NCI-H2081 (cell line): ENCODE measurements at places on chromosomes 3 and 15.

DNA sequence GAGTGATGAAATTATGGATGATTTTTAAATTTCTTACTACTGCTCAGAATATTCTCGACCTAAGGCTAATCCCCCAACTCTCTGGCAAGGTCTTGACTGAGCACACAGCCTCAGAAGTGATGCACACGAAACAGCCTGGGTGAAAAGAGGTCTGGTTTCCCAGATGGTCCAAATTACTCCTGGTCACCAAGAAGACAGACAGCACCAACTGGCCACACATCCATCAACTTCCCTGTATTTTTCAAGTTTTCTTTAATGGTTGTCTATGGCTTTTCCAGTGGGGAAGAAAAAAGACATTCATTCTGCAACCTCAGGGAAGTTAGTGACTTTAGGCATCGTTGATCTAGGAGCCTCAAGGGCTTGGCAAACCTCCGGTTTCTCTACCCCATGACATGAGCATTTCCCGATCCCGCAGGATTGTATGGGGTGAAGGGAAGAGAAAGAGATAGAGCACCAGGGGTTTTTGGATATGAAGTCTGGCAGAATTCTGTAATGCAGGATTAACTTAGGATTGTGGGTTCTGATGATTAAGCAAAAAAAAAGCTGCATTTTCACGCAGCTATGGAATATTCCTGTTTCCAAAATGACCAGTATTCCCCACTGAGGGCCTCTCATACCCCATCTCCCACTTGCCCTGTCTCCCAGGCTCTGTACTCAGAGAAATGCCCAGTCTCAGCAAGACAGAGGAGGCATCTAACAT is 62.2 kb downstream of the UMPS start:
- DNase-seq = no peak

- peak; percentile 41 for DNase-seq
Observed at GRCh38 chr3:172751175-172751704, 714 bp downstream of the ECT2 start.

GRCh38 chr15:66789029-66790025 is 87.3 kb downstream of the SMAD6 start:
- no peak for DNase-seq

DNA sequence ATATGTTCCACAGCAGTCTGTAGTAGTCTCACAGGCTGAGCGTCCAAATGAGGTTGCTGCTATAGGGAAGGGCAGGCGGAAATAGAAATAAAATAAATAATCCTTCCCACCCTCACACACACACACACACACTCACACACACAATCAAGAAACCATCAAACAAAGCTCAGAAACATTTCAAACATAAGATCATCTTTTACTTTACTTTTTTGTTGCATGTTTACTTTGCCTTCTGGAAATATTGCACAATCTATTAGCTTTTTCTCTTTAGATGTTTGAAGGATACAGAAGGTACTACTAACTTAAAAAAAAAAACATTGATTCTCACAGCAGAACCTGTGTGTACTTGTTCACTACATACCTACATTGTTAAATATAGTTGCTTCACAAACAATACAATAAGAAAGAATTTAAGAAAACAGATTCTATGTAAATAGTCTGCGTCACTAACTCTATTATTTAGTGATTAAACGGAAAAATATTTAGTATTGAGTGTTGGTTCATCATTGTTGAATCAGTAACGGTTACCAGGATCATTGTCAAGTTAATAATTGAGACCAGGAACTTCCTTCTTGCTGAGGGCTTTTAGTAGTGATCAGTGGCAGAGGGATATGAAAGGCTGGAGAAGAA is 20.5 kb downstream of the ALCAM start:
- DNase-seq = no peak

- DNase-seq = no peak
Observed at GRCh38 chr3:62531981-62532380, 158.6 kb upstream of the FEZF2 start.

GRCh38 chr3:21893242-21893641 is 142.2 kb upstream of the ZNF385D start:
- DNase-seq = no peak

DNA sequence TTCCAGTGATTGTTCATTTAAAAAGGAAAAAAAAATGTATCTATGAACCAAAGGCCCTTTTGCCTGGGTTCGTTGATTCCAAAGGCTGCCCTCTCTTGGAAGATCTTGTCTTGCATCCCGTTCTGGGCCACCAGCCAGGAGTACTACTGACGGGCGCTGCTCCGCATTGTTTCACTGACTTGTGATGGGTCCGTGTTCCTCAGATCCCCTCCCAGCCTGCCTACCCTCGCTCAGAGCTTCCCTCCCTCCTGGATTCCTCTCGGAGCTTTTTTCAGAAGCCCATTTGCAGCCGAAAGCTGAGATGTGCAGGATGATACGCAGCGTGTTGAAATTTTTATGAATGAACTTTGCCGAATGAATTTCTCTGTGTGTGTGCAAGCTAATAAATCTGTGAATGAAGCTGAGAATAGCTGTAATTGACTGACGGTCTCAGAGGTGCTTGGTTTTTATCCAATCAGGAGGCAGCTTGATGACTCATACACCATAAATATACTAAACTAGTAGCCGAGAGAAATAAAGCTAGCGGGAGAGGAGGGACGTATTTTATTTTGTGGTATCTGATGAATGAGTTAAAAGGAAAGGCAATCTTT is at the start of gene SHC4:
Gene SHC4 (minus strand): TSS at position 396 of the 590 bp plus-strand sequence. CDS start 904 bp downstream, outside the sequence.
- DNase-seq = peak; percentile 79

DNA sequence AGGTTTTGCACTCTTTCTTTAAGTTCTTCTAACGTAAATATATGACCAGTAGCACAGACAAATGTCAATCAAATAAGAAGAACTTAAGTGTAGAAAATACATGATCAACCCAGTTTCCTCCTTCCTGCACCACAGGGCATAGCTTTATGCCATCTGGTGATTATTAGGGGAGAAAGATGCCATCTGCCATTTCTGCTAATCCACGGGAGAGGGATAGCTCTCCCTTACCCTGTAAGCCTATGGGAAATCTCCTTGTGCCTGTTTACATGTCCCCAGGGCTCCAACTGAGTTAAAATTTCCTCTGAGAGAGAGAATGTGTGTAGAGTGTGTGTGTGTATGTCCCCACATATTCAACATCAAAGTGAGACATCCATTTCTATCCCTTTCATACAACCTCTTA is 135.9 kb downstream of the RSL24D1 start:
- no peak for DNase-seq

DNA sequence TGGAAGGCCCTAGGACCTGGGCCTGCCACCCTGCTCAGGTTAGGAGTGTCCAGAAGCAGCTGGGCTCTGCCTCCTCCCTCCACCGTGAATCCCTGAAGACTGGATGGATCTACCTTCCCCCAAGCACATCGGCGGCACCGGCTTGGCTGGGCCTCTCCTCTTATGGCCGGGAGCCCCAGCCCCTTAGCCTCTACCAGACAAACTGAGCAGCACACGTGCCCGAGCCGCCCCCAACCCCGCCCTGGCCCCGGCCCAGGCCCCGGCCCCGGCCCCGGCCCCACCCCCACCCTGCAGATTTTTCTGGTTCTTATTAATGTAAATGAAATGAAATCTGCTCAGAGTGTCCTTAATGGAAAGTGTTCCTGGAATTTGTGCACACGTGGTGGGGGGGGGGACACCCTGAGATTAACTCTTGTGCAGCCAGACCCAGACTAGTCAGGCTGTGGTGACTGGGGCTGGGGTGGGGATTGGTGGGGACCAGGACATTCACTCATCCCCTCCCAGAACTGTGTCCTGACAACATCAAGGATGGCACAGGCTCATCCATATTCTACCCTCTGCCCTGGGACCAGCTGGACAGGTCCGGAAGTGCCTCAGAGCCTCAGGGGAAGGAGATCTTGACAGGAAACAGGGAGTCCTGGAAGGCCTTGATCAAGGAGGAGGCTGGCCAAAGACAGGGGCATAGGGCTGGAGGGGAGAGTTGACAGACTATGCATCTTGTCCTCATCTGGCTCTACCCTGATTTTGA is 30.9 kb upstream of the SEMA3F start:
- no peak for DNase-seq

GRCh38 chr15:69823223-69823907 is 274.4 kb downstream of the TLE3 start:
- no peak for DNase-seq

DNA sequence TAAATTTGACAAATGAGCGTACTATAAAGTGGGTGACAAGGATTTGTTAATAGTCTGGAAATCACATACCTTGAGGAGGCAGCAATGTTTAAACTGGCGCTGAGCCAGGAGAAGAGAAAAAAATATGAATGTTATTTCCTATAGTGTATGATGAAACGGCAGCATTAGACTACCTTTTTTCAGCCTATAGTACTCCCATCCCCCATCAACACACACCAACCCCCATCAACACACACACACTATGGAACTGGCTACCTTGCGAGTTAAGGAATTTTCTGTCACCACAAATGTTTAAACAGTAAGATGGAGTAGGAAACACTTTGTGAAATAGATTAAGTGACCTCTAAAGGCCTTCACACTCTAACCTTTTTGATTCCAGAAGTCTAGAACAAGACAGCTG is 46.8 kb upstream of the ZCWPW2 start:
- DNase-seq = no peak

DNA sequence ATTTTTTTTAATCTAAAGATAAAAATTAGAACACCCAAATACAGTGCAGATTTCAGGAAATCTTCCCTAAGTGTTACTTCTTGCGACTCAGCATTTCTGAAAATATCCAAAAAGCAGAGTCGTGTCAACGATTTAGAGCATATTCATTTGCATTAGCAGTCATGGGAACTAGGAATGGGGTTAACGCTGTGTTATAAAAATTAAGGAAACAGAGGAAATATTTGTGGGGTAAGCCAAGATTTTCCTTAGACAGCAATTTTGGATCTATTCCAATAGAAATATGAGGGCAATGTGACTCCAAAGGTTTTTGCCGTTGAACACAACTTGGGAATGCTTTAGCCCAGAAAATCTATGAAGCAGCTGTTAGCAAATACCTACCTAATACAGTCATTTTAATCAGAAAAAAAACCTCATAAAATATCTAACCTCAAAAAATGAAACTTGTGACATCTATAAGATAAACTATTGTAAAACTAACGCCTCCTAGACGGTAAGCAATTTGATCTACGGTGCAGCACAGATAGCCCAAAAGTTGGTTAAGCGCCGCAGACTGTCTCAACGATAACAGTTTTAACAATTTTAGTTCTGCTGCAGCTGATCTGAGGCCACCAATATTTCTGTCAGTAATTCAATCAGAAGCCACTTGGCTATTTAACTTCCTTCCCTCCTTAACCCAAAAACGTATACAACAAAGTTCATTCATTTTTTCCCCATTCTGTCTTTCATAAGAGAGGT is 5.8 kb upstream of the ATP11B start:
- DNase-seq = no peak

- DNase-seq = no peak
Observed at GRCh38 chr3:66463054-66463631, 37.7 kb downstream of the LRIG1 start.

DNA sequence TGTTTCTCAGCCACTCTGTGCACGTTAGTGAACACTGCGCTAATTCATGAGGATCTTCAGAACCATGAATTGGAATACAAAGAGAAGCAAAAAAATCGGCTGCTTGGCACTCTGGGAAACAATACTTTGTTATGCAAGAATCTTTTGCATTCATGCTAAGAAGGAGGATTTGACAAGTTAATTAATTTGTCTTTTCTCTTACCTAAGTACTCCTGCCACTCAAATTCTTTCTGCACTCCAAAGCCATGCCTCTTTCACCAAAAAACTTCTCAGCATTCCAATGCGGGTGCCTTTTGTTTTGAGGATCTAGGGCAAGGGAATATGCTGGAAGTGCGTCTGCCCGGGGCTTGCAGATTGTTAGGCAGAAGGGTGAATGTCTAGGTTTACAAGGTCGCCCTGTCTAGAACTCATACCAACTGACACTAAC is 11.3 kb upstream of the KAT2B start:
- DNase-seq = no peak

DNA sequence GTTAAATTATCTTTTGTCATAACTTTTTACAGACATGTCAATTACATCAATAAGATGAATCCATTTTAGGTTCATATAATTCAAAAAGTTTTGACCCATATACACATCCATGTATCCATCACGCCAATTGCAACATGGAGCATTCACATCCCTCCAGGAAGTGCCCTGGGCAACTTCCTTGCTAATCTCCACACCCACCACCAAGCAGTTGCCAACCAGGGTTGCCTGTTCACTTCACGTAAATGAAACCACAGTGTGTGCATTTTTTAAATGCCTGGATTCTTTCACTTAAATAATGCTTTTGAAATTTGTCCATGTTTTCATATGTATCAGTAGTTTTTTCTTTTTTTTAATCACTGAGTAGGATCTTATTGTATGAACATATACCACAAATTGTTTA is 40.7 kb upstream of the LYZL4 start:
- no peak for DNase-seq

DNA sequence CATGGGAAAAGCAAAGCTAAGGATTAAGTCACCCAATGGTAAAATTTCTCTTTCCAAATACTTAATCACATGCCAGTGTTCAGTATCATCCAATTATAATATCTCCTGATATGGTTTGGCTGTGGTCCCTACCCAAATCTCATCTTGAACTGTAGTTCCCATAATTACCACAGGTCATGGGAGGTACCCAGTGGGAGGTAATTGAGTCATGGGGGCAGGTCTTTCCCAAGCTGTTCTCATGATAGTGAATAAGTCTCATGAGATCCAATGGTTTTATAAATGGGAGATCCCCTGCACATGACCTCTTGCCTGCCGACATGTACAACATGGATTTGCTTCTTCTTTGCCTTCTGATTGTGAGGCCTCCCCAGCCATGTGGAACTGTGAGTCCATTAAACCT is 26.1 kb upstream of the NMB start:
- DNase-seq = no peak

- DNase-seq = no peak
Observed at GRCh38 chr3:191324936-191325335, 4.3 kb upstream of the CCDC50 start.

DNA sequence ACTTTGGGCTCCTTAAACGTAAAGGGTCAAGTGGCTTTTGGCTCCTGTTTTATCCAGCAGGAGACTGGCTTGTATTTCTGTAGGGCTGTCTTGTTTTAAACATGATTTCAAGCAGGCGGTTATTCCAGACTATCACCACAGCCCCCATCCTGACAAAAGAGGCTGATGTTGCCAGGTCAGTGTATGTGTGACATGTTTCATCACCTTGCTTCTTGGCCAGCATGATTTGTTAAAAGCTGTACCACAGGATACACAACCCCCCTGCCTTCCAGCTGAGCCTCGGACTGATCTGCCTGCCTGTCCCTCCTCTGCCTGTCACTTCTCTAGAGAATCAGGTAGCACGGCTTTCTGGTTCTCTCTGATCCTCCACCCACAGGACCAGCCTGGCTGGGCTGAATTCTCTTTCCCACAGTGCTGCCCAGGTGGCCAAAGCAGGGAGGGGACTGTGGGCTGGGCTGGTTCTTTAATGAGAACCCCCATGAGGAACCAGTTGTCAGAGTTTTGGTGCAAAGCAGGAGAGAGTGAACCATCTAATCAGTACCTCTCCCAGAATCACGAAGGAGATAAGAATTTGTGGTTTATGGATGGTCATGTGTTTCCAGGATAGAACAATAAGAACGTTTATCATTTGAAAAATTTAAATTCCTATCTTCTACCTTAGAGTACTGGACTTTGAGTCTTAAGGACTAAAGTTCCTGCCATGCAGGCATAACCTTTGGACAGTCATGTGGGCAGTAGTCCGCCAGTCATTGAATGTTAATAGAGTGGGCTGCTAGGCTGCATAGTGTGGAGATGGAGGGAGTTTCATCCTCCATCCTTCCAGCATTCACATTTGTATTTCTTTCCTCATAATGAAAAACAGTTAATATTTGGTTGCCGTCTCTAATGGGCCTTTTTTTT is 8.8 kb downstream of the ABHD6 start:
- no peak for DNase-seq

- peak; percentile 89 for DNase-seq
Observed at GRCh38 chr3:158801696-158802408, at the start of gene MFSD1. Gene MFSD1, plus strand, starts transcription at chr3:158802054. Its CDS starts 99 bp downstream, at chr3:158802153.

- DNase-seq = peak; percentile 100
Observed at GRCh38 chr3:178084938-178085816, 451.1 kb upstream of the KCNMB2 start.
